ENCODE measurements at places on chromosomes 7 and 10.

GRCh38 chr7:47611045-47611511 lies 29.2 kb upstream of the TNS3 start:
- no peak for DNase-seq

DNA sequence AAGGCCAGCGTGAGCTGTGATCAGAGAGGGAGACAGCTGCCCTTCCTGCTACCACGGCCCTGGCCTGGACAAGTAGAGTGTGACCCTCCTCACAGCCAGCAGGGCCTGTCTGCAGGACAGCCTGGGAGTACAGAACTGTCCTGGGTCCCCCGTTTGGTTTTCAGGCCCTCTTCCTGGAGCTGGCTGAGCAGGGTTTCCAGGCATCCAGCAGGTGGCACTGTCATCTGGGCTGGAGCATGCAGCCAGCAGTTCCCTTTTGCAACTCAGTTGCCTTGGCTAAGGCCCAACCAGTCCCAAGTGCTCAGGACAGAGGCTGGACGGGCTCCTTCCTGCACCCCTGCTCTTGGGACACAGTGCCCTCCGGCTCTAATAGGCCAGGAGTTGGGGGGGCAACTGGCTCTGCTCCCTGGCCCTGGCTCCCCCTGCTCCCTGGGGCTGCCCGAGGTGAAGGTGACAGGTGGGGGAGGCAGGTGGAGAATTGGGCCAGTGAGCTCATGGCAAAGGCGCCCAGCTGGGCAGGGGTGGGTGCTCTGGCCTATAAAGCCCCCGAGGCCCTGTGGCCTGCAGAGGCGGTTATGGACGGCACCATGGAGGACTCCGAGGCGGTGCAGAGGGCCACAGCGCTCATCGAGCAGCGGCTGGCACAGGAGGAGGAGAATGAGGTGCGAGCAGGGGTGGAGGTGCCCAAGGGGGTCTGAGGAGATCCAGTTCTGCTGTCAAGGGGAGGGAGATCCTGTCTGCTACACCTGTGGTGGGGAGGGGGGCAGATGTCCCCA lies at the start of gene ANKRD2:
Gene ANKRD2 (plus strand): TSS at position 566 of the 776 bp plus-strand sequence. CDS start 10 bp downstream, at position 576.
- DNase-seq: peak; percentile 39

DNA sequence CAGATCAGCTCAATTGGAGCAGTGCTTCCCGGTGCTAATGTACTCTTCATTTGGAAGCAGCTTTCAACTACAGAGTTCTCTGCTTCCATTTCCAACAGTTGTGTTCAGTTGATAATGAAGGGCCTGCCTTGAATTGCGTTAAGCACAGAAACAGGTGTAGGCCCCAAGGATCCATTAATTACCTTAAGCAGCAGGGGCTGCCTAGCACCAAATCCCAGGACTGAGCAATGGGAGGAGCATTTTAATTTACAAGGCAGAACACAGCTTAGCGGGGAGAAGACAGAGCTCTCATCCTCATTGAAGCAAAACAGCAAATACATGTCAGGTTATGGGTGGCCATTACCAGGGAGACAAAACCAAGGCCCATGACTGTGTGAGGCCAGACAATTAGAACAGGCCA lies 349.6 kb downstream of the TFEC start:
- DNase-seq: no peak

DNA sequence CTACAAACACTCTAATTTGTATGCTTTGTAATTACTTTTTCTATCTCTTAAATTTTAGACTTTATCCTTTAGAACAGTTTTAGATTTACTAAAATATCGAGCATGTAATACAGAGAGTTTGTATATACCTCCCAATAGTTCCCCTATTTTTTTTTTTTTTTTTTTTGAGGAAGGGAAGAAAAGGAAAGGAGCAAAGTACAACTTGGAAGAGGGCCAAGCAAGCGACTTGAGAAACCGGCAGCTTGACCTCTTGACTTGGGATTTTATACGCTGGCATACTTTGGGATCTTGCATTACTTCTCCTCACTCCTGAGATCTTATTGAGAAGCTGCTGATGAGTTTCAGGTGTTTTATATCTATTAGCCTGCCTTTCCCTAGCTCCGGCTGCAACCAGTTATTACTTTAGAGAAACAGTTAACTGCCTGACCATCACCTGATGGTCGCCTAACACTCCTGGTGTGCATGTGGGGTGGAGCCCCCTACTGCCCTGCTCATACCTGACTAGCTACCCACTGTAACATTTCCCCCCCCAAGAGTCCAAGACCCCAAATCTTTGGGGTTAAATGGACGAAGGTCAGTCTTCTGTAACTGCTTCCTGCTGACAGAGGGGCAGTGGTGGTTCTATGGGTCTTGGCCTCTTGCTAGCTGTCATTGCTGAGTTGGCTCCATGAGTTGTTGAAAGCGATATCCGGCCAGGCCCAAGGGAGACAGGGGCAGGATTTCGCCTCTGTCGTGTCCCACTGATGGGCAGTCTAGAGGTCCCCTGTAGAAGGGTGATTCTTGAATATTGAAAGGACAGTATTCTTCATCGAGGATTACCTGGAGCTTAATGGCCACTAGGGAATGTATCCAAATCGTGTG lies 28.5 kb downstream of the MKLN1 start:
- no peak for DNase-seq

DNA sequence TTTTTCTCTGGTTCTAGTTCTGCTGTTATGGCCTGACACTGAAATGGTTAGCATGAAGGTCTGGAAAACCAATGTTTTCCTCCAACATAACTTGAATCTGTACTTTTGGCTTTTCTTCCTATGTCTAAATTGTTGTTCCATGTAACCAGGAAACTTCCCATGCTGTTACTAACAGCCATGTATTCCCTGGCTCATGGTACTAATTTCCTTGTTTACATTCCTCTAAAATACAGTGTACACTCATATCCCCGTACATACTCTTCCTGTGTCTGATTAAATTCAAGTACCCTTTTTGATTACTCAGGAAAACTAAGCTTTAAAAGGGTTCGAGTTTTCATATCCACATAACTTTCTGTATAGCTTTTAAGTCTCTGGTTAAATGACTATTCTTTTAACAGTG lies 12.3 kb upstream of the ACSM6 start:
- no peak for DNase-seq

DNA sequence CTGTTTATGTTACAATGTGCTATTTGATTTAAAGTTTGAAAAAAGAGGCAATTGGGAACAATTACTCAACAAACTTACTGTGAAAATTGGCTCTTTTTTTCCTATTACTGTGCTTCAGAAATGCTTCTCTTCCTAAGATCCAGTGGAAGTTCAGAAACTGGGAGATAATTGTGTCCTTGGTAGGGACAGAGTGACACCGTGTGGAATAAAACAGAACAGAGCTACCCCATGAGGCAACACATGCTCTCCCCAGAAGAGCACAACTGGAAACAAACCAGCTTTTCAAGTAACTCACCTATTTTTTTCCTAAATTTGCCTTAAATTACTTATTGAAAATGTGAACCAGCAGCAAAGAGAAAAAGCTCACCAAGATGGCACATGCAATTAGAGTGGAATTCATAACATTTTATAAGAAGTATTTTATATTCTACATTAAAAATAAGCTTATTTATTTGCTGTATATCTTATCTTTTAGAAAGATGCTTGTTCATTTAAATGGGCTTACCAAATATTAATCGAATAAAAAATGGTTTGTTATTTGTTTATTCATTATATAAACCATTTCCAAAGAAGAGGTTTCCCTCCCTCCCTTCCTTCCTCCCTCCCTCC lies 346.1 kb upstream of the ANKRD30A start:
- no peak for DNase-seq

GRCh38 chr10:113895018-113895417 lies 40.6 kb downstream of the NHLRC2 start:
- DNase-seq: no peak

DNA sequence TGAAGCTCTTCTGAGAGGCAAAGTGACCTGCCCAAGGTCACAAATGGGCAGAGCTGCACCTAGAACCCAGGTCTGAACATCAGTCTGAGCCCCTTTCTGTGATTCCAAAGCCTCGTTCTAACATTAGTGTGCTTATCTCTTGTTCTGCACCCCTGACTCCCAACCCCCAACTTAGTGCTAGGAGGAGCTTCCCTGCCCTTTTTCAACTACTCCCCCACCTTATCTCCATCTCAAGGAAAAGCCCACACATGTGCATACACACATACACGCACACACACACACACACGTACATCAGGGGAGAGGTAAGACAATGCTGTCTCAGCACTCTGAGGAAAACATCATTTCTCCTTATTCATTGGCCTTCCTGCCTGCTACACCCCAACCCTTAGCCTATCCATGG lies 8.3 kb downstream of the PRRT4 start:
- no peak for DNase-seq

DNA sequence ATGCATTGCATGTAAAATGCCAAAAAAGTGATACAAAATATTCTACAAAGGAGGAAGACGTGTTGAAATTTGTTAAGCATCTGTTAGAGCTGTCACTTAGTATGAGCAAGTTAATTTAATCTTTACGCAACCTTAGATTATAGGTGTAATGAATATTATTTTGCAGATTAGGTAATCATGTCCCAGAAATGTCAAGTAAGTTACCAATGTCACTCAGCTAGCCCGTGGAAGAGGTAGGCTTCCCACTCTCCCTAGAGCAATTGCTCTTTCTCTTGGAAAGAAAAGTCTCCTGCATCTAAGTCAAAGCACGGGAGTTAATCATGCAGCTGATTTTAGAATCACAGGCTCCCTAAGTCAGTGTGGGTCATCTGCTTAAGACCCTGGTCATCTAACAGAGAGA lies 830.4 kb upstream of the IGFBP3 start:
- DNase-seq: no peak

GRCh38 chr10:21519397-21519933 lies 6.0 kb downstream of the SKIDA1 start:
- DNase-seq: no peak

DNA sequence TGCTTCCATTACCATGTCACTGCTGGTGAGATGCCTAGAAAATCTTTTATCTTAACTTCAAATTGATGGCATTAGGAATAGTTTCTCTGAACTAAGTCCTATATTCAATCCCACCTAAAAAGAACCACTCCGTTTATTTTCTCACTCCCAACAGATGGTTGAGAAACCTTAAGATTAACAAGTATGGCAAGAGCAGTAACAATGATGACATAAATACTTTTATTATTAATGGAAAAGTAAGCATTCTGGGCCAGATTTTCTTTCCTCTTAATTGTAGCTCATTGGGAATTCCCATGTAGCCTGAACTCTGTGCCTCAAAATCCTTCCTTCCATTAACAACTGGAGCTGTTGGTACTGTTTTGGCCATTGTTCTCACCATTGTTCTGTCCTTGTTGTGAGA lies 21.1 kb upstream of the FAM13C start:
- no peak for DNase-seq

DNA sequence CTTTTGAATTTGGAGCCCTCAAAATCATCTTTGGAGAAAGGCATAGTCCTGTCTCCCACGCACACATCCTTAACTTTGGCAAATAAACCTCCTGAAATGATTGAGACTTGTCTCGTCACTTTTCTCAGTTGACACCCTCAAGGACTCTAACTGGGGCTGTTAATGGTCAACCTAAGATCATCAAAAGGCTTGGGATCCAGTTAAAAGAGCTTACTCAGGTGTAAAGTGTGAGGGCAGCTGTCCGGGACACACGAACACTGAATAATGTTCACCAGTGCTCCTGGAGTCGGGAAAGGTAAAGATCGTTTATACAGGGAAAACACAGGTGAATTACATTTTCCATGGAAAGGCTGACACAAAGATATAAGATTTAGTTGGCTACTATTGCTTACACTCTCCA lies 84.7 kb downstream of the PAXIP1 start:
- no peak for DNase-seq

DNA sequence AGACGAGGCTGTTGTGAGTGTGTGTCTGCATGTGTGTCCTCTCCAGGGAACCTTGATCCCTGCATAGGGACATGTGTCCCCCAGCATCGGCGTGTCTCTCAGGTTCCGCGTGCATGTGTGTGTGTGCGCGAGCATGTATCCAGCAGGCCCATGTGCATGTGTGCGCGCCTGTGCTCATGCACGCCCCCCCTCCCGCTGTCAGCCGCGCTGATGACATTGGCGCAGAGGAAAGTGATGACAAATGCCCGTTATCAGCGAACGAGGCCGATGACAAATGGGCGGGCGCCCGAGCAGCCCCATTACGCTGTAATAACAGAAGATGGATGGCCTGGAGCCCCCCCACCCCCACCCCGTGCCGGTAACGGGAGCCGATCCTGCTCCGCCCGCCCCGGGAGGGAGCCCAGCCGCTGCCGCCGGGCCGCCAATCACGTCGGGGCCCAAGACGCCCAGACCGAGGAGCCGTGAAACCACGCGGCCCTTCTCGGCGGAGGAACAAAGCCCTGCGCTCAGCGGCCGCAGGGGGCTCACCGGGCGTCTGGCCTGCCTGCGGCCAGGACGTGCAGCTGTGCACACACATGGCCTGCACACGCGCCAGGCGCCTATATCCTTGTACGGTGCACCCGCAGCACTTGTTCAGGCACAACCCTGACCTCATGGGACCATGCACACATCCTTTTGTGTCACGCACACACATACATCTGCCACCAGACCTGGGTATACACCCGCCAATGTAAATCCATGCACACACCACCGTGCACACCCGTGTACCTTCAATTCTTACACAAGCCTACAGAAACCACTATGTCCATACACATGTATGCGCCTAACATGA lies 21.5 kb downstream of the POLL start:
- DNase-seq: no peak

- DNase-seq: no peak
These were observed 32.9 kb upstream of the ZC3HAV1L start for GRCh38 chr7:139068544-139069399.

DNA sequence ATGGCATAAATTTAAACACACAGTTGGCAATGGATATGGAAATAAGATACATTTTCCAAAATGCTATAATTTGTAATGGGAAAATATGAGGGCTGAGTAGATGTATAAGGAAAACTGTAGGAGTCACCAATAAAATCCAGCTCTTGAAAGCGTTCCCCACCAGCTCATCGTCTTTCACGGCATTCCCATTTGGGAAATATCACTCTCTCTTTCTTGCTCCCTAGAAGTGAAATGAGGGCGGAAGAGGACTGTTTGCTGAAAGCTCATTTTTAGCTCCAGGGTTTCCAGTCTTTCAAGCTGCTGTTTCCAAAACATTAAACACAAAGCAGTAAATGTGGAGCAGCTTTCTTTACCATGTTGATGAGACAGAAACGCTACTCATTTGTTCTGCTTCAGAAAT lies 104.6 kb upstream of the SFMBT2 start:
- DNase-seq: no peak

GRCh38 chr10:130492266-130492934 lies 356.2 kb downstream of the GLRX3 start:
- no peak for DNase-seq

DNA sequence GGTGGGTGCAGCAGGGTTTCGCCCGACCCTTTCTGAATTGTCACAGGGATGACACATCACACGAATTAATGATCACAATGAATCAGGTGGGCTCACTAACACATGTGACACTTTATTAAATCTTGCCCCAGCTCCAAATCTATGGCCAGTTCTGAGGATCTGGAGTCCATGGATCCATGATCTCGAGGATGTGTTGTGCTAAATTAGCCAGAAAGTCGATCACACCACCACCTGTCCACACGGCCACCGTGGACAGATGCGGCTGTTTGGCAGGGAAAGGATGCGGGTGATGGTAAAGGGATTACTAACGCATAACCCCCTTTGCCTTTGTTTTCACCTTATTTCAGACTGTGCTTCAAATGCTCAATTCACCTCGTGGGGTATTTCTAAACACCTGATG lies 96.4 kb downstream of the COBL start:
- DNase-seq: no peak

GRCh38 chr7:144720710-144721109 lies 115.1 kb downstream of the TPK1 start:
- no peak for DNase-seq

- no peak for DNase-seq
These were observed 43.7 kb downstream of the ELFN1 start for GRCh38 chr7:1713502-1714484.

- DNase-seq: no peak
These were observed 55.4 kb downstream of the SLC37A3 start for GRCh38 chr7:140342727-140343514.

GRCh38 chr7:144086730-144087129 lies 652 bp downstream of the OR2A12 start:
- no peak for DNase-seq
